ENCODE measurements at places on chromosomes 5 and 9.

DNA sequence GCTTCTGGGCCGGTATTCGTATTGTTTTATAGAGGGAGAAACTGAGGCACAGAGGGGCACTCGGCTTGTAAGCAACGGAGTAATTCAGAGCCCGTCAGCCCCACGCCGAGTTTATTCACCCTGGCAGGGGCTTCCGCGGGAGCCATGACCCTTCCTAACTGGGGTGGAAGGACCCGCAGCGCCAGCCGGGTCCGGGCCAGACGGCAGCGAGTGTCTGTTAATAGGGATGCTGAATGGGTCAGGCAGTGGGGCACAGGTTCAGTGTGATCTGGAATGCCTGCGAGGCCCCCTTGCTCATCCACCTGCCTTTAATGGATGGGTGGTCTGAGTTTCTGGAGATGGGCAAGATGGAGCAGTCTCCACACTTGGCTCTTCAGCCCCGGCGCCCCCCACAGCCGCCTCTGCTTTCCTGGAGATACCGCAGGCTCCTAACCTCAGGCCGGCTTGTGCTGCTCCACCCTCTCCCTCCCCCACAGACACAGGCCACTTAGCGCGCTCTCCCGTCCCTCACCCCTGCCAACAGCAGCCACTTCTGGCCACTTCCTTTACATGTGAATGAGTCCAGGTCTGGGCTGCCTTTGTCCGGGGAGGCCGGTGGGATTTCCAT, 147.1 kb downstream of the ERCC6L2 start:
- DNase-seq: no peak

DNA sequence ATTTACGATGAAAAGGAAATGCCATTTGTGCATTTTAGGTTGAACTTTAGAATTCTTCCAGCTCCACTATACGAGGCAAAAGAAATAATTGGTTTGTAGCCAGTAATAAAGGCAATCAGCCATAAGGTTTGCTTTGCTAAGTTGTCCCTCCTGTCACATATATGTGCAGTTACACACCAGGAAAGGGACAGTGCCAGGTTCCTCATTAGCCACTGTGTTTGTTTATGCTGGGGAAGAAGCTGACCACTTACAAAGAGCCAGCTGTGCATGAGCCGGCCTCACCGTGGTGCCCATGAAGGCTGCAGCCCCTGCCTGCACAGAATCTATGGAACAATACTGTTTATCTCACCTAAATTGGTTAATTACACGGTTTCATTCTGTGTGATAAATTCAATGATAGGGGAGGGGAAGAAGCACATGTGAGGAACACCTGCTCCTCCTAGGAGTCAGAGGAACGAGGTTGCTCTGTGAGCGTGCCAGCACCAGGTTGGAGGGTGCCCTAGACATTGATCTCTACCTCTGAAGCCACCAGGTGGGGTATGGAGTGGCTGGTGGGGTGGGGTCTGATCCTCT, 173.8 kb upstream of the DAP start:
- DNase-seq: peak; percentile 82

DNA sequence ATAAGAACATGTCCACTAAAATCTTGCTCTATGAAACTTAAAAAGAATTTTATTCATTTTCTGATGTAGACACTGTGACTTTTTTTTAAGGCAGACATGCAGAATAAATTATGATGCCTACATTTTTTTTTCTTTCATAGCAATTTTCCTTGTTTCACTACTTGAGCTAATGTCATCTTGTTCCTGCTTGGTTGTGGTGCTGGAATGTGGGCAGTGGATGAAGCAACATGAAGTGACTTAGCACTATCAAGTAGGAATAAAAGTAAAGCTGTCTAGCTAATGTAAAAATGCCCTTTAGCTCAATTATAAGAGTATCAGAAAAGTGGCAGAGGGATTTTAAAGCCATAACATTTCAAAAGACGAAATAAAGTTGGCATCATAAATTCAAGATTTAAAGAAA, 191.0 kb downstream of the ADAMTS6 start:
- no peak for DNase-seq

- no peak for DNase-seq
These were observed 2.3 kb upstream of the AIF1L start for GRCh38 chr9:131094015-131094414.

GRCh38 chr9:93416530-93417235, 34.8 kb upstream of the FAM120A start:
- DNase-seq: no peak
